Astrocyte (in vitro differentiated cells and primary cell): ENCODE measurements at places on chromosomes 13 and 19. TPM values are rescaled to one million over a fixed set of nuclear protein-coding genes. Genes with fewer than 3 reads are reported as not detected.

DNA sequence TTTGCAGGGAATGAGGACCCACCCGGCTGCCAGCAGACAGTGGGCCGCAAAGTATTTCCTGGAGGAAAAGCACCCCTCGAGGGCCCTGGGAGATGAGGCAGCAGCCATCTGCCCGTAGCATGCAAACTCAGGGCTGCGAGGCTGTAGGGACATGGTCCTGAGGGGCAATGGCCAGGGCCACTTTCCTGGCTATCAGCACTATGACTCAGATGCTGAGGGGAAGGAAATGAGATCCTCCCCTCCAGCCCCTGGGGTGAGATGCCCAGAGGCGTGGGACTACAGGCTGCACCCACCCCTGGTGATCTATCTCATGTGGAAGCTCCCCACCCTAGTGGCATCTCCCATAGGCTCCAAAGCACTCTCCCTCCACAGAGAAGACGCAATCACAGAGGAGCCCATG is 80.1 kb downstream of the SLC7A1 start:
- H3K4me3 ChIP-seq: no peak overlapping the region
- no peak for DNase-seq
- H3K36me3 ChIP-seq: peaks cover 39% of the 10 kb centered on the region
- H3K27me3 ChIP-seq: no peaks in the 10 kb centered on the region
- no peak overlapping the region for H3K27ac ChIP-seq
- H3K4me1 ChIP-seq: peaks cover 27% of the 10 kb centered on the region

- H3K4me3 ChIP-seq: peak overlapping the region; percentile 89
- H3K27me3 ChIP-seq: no peaks in the 10 kb centered on the region
- peak overlapping the region; percentile 98 for H3K27ac ChIP-seq
- no peak for DNase-seq
- peaks cover 10% of the 10 kb centered on the region for H3K4me1 ChIP-seq
Observed at GRCh38 chr13:36344173-36344572, 2.0 kb downstream of the SPART start.

- H3K36me3 ChIP-seq: no peaks in the 10 kb centered on the region
- H3K27ac ChIP-seq: no peak overlapping the region
- peak; percentile 19 for DNase-seq
- H3K27me3 ChIP-seq: no peaks in the 10 kb centered on the region
- H3K4me3 ChIP-seq: no peak overlapping the region
- H3K4me1 ChIP-seq: peaks cover 2% of the 10 kb centered on the region
Observed at GRCh38 chr13:109647053-109647452, 139.3 kb downstream of the IRS2 start.

GRCh38 chr19:36051236-36051635 is 2.8 kb downstream of the THAP8 start:
- no peaks in the 10 kb centered on the region for H3K27me3 ChIP-seq
- H3K36me3 ChIP-seq: no peaks in the 10 kb centered on the region
- no peak overlapping the region for H3K27ac ChIP-seq
- H3K4me1 ChIP-seq: peaks cover 3% of the 10 kb centered on the region
- no peak overlapping the region for H3K4me3 ChIP-seq

- H3K27me3 ChIP-seq: no peaks in the 10 kb centered on the region
- no peaks in the 10 kb centered on the region for H3K4me1 ChIP-seq
- DNase-seq: no peak
- no peaks in the 10 kb centered on the region for H3K36me3 ChIP-seq
- no peak overlapping the region for H3K4me3 ChIP-seq
Observed at GRCh38 chr19:50222691-50223438, 19.4 kb downstream of the MYH14 start.

- peaks cover 4% of the 10 kb centered on the region for H3K27me3 ChIP-seq
- H3K4me1 ChIP-seq: peaks cover 4% of the 10 kb centered on the region
- DNase-seq: peak; percentile 41
- H3K36me3 ChIP-seq: no peaks in the 10 kb centered on the region
Observed at GRCh38 chr13:25114220-25114619, 18.3 kb downstream of the PABPC3 start.

- H3K27me3 ChIP-seq: no peaks in the 10 kb centered on the region
- DNase-seq: peak; percentile 56
- peak overlapping the region; percentile 12 for H3K27ac ChIP-seq
- no peak overlapping the region for H3K4me3 ChIP-seq
- H3K36me3 ChIP-seq: no peaks in the 10 kb centered on the region
Observed at GRCh38 chr13:74825152-74825937, 656.6 kb downstream of the TBC1D4 start.

- H3K4me1 ChIP-seq: no peaks in the 10 kb centered on the region
- DNase-seq: peak; percentile 57
- H3K27ac ChIP-seq: no peak overlapping the region
- H3K36me3 ChIP-seq: no peaks in the 10 kb centered on the region
- H3K27me3 ChIP-seq: peaks cover 23% of the 10 kb centered on the region
Observed at GRCh38 chr13:31111136-31111535, 50.6 kb downstream of the HSPH1 start.

DNA sequence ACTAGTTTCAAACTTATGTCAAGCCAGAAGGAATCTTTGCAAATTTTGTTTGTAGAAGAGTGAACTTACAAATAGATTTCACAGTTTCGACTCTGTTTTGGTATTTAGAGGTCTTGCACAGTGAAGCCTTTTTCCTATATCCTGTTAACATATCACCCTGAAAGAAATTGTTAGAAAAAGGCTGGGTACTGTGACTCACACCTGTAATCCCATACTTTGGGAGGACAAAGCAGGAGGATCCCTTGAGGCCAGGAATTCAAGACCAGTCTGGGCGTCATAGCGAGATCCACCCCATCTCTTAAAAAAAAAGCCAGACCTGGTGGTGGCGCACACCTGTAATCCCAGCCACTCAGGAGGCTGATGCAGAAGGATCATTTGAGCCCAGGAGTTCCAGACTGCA is 224.0 kb downstream of the GGACT start:
- H3K36me3 ChIP-seq: no peaks in the 10 kb centered on the region
- no peak overlapping the region for H3K4me3 ChIP-seq
- H3K27ac ChIP-seq: no peak overlapping the region
- H3K27me3 ChIP-seq: no peaks in the 10 kb centered on the region
- DNase-seq: no peak
- peaks cover 16% of the 10 kb centered on the region for H3K4me1 ChIP-seq

GRCh38 chr19:415292-415691 is 6.3 kb upstream of the C2CD4C start:
- no peak overlapping the region for H3K4me3 ChIP-seq
- DNase-seq: no peak
- no peaks in the 10 kb centered on the region for H3K36me3 ChIP-seq
- H3K27me3 ChIP-seq: peaks cover under 1% of the 10 kb centered on the region
- H3K27ac ChIP-seq: no peak overlapping the region

- no peak overlapping the region for H3K27ac ChIP-seq
- no peaks in the 10 kb centered on the region for H3K36me3 ChIP-seq
- H3K4me1 ChIP-seq: no peaks in the 10 kb centered on the region
- no peak for DNase-seq
- no peak overlapping the region for H3K4me3 ChIP-seq
- H3K27me3 ChIP-seq: no peaks in the 10 kb centered on the region
Observed at GRCh38 chr13:32176696-32177095, 138.5 kb downstream of the ZAR1L start.

- H3K36me3 ChIP-seq: no peaks in the 10 kb centered on the region
- H3K4me1 ChIP-seq: no peaks in the 10 kb centered on the region
- H3K27ac ChIP-seq: no peak overlapping the region
- DNase-seq: no peak
- no peak overlapping the region for H3K4me3 ChIP-seq
Observed at GRCh38 chr13:22812793-22813192, 368.0 kb upstream of the SGCG start.

DNA sequence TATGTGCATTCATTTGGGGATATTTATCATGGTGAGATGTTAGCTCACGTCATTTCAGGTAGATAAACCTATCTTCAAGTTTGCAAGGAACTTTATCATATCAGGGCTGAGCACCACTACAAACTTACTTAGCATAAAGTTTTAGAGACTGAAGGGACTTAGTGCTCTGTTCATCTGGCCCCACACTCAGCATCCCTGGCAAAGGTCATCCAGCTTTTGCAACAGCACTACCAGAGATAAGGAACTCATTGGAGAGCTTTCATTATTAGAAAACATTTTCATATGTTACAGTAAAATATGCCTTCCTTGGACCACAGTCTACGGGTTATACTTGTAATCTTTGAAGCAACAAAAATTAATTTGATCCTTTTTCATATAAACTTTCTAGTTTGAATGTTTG is 263.4 kb downstream of the POU4F1 start:
- no peak for DNase-seq
- H3K4me1 ChIP-seq: no peaks in the 10 kb centered on the region
- H3K4me3 ChIP-seq: no peak overlapping the region
- H3K36me3 ChIP-seq: no peaks in the 10 kb centered on the region

- no peak for DNase-seq
- H3K36me3 ChIP-seq: no peaks in the 10 kb centered on the region
- H3K4me3 ChIP-seq: no peak overlapping the region
- H3K4me1 ChIP-seq: no peaks in the 10 kb centered on the region
- H3K27me3 ChIP-seq: no peaks in the 10 kb centered on the region
Observed at GRCh38 chr19:52244021-52244420, 25.4 kb upstream of the ZNF766 start.

The RUBCNL gene
- 1.3 and 1.5 TPM in 2 replicates for total RNA-seq

The MBD3L2 gene
- 0.57 TPM in 1 of 2 replicates, not detected in the other for total RNA-seq

The TEAD2 gene
- 46.5 and 58.2 TPM in 2 replicates for total RNA-seq

The MBD3L3 gene
- not detected in 2 replicates for total RNA-seq

The CD37 gene
- total RNA-seq: 0.20 TPM in 1 of 2 replicates, not detected in the other

The VSTM1 gene
- total RNA-seq: 0.68 TPM in 1 of 2 replicates, not detected in the other

The MAP4K1 gene
- total RNA-seq: 0.87 and 1.7 TPM in 2 replicates

The ZSCAN22 gene
- total RNA-seq: 2.7 and 3.1 TPM in 2 replicates

The NXNL1 gene
- not detected in 2 replicates for total RNA-seq

The SULT2A1 gene
- not detected in 2 replicates for total RNA-seq

The GNA15 gene
- not detected in 2 replicates for total RNA-seq

The PNMA8C gene
- 0.55 and 0.98 TPM in 2 replicates for total RNA-seq

The SHANK1 gene
- total RNA-seq: not detected in 2 replicates
